ENCODE measurements at places on chromosomes 7 and 10.

- DNase-seq, result no peak
These were observed 60.1 kb upstream of the SDK1 start for GRCh38 chr7:3240826-3241430.

- DNase-seq, result no peak
These were observed 148.4 kb downstream of the TPST1 start for GRCh38 chr7:66353547-66353946.

DNA sequence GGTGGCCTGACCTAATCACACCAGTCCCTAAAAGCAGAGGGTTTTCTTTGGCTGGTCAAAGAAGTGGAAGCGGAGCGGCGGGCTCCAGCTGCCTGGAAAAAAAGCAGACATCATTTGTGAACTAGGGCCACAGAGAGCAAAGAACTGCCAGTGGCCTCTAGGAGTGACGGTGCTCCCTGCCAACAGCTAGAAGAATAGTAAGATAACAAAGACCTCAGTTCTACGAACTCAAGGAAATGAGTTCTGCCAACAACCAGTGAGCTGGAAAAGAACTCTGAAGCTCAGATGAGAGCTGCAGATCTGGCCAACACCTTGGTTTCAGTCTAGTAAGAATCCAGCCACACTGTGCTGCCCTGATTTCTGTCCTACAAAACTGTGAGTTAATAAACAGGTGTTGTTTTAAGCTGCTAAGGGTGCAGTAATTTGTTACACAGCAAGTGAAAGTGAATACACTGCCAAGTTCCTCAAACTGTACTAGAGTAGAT lies 178.0 kb downstream of the SRPK2 start:
- no peak for DNase-seq

GRCh38 chr10:110109511-110109910 lies 97.9 kb upstream of the MXI1 start:
- no peak for DNase-seq
